ENCODE measurements at places on chromosomes 7 and 10.

DNA sequence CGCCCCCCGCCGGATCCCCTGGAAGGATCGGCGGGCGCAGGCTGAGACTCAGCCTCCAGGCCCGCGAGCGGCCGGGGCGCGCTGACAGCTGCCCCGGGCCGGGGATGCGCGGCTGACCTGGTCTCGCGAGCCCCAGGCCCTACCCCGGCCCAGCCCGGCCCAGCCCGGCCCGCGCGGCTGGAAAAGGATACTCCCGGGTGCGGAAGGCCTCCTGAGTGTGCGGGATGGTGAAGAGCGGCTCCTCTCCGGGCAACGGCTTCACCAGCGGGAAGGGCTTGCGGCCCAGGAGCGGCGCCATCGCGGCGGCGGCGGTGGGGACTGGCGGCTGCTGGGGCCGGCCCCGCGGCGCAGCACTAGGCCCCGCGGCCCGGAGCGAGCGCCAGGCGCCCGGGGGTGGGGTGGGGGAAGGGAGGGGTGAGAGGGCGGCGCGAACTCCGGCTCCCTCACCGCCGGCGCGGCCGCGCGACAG is 423 bp downstream of the BAZ1B start:
- DNase-seq: no peak

DNA sequence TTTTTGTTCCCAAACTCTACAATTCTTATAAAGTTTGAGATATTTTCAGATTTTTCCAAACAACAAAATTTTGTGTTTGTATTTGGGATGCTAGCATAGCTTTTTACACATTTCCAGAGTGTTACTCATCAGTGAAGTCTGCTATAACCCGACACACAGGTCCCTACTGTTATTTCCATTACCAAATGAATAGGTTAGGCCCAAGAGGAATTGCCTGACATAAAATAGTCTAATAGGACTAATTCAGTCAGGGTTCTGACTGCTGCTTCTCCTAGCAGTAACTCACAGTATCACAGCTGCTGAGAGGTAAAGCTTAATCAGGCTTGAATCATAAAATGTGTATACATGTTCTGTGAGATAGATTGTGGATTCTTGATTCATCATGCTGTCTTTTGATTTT is 49.1 kb upstream of the STRIP2 start:
- DNase-seq: no peak

- peak; percentile 10 for DNase-seq
These were observed 1277.1 kb downstream of the GATA3 start for GRCh38 chr10:9331583-9332008.

DNA sequence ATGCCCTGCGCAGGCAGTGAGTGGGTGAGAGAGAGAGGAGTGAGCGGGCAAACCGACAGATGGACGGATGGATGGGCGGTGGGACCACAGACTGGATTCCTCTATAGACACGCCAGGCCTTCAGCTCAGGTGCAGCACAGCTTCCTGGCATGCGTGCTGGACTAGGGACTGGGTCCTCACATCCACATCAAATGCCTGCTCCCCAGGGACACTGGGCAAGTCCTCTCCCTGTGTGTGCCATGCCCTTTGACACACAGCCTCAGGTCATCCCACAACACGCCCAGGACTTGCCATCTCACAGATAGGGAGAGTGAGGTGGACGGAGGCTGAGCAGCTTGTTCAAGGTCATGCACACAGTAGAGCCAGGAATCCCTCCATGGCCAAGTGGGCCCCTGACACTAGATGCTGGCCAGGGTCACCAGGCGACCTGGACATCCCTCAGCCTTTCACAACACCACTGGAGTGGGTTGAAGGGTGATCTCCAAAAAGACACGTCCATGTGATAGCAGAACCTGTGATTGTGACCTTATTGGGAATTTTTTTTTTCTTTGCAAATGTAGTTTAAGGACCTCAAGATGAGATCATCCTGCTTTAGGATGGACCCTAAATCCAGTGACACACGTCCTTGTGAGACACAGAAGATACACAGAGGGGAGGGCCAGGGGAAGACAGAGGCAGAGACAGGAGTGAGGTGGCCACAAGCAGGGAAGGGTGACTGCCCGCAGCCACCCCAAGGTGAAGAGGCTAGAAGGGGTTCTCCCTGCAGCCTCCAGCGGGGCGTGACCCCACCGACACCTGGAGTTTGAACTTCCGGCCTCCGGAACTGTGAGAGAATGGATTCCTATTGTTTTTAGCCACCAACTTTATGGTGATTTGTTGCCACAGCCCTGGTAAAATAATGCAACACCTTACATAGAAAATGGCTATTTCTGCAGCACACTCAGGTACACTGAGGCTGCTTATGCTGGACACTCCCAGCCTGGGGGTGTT is 155.0 kb upstream of the CHST15 start:
- no peak for DNase-seq

GRCh38 chr7:100570954-100571828 is 2.5 kb downstream of the SAP25 start:
- DNase-seq: no peak

- no peak for DNase-seq
These were observed 458.8 kb upstream of the ZMIZ1 start for GRCh38 chr10:78609976-78610375.

DNA sequence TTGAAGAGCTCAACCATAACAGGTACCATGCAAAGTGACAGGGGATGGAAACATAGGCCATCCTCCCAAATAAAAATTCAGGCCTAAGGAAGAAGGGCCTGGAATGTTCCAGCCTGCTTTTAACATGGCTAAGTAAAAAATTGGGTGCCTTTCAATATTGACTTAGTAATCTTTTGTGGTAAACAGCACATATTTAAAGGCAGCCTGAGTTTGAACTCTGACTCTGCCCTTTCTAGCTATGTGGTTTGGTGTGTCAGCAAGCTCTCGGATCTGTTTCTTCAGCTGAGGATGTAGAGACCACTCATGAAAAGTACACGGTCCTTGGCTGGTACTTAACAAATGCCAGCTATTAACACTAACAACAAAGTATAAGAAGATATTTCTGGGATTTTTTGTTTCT is 191.8 kb upstream of the CDCA7L start:
- DNase-seq: no peak

Measured in AG04449 (cell line).